Stimulated activated CD4-positive, alpha-beta T cell treated with anti-CD3 and anti-CD28 coated beads, Interleukin-1b, Interleukin-23, amount 100 ng/mL, for 24 hours (primary cell): ENCODE measurements at places on chromosomes 1 and 21.

- DNase-seq, result no peak
These were observed 219.2 kb upstream of the NR5A2 start for GRCh38 chr1:199808110-199808870.

- no peak for DNase-seq
These were observed 61.5 kb upstream of the SELENON start for GRCh38 chr1:25738499-25738898.

DNA sequence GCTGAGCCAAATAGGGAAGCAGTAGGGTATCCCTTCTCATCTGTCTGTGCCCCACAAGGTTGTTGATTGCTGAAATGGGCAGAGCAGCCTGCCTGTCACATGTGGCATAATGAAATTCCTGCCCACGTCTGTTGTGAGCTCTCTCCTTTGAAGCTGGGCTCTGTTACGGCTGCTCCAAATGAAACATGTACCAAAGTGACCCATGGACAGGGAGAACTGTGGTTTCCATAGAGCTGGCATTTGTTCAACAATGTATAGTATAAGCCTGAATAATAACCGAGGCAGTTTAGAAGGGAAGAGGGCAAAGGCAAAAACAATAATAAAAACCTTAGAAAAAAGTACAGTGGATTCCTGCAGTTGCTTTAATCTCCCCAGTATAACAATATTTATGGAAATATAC, 149.7 kb downstream of the LYPLAL1 start:
- no peak for DNase-seq

GRCh38 chr1:225460021-225460736, 32.3 kb upstream of the LBR start:
- no peak for DNase-seq

DNA sequence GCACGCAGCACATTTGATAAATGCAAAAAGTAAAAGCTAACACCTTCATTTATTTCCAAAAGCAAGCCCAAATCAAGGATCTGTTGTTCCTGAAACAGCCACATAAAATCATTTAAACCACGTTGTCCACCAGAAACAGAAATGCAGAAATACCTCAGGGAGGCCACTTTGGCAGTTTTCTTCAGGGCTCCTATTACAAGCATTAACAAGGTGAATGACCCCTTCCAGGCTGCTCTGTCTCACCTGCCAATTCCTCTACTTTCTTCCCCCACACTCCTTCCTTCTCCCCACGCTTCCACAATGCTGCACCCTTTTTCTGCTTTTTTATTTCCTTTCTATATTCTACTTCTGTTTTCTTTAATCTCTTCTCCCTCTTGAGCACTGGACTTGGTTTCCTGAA, 55.0 kb upstream of the PTGFRN start:
- DNase-seq, result no peak

- no peak for DNase-seq
These were observed 79.5 kb downstream of the ACTL8 start for GRCh38 chr1:17834561-17835100.

GRCh38 chr1:193558491-193559028, 372.1 kb upstream of the B3GALT2 start:
- no peak for DNase-seq

DNA sequence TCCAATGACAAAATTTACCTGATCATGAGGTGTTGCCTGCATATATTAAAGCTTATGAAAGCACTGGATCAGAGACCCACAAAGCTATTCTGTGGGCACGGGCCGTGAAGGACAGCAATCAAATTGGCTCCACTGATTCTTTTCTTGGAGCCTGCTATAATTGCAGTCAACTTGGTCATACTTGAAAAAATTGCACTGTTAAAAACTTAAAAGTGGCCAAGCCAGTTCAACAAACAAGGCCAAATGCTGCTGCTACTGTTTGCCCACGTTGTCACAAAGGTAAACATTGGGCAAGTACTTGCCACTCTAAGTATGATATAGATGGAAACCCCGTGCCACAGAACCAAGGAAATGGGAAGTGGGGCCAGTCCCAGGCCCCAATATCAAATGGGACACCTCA, 37.8 kb downstream of the CYP4A11 start:
- no peak for DNase-seq

DNA sequence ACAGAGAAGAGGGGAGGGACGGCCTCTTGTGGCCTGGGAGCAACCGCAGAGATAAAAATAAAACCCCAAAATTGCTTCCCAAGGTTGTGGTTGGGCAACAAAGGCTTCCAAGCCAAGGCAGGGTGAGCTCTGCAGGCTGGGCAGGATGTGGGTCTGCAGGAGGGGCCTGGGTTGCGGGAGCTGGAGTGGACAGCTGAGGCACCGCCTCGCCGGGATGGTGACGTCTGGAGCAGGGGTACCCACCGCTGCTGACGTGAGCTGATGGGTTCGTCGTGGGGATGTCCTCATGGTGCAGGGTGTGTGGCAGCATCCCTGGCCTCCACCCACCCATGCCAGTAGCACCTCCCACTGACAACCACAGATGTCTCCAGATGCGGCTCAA, 3.7 kb downstream of the AURKAIP1 start:
- no peak for DNase-seq

GRCh38 chr1:236762410-236762809, 32.7 kb upstream of the MTR start:
- no peak for DNase-seq

GRCh38 chr1:27615346-27616192, 11.6 kb upstream of the AHDC1 start:
- DNase-seq, result no peak

GRCh38 chr1:153563991-153564390, 1.7 kb downstream of the S100A2 start:
- DNase-seq, result no peak

DNA sequence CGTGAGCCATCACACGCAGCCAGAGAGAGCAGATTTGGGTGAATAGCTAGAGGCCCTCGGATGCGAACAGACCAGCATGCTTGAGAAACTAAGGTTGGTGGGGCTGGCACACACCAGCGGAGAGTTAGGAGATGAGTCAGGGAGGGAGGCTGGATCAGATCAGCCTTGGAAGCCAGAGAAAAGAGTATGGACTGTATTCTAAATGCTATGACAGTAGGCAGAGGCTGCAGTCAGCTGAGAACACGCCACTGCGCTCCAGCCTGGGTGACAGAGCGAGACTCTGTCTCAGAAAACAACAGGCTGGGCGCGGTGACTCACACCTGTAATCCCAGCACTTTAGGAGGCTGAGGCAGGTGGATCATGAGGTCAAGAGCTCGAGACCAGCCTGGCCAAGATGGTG, 4.0 kb upstream of the PLEKHM2 start:
- DNase-seq, result no peak

- no peak for DNase-seq
These were observed 13.0 kb upstream of the CD48 start for GRCh38 chr1:160724465-160725242.

DNA sequence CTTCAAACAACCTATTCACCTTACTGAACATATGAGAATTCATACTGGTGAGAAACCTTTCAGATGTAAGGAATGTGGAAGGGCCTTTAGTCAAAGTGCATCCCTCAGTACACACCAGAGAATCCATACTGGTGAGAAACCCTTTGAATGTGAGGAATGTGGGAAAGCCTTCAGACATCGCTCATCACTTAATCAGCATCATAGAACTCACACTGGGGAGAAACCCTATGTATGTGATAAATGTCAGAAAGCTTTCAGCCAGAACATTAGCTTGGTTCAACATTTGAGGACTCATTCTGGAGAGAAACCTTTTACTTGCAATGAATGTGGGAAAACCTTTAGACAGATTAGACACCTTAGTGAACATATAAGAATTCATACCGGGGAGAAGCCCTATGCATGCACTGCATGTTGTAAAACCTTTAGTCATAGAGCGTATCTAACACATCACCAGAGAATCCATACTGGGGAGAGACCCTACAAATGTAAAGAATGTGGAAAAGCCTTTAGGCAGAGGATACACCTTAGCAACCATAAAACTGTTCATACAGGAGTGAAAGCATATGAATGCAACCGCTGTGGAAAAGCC, 13.2 kb upstream of the EXO5 start:
- no peak for DNase-seq

GRCh38 chr1:224623743-224624333, 7.7 kb downstream of the CNIH3 start:
- DNase-seq, result no peak

GRCh38 chr1:25794325-25794724, 5.7 kb upstream of the SELENON start:
- no peak for DNase-seq

- no peak for DNase-seq
These were observed 17.5 kb downstream of the ZMYM4 start for GRCh38 chr1:35285771-35286606.

GRCh38 chr1:89068291-89068690, 3.3 kb upstream of the GBP1 start:
- DNase-seq, result no peak

- DNase-seq, result no peak
These were observed 11.3 kb downstream of the LIX1L start for GRCh38 chr1:145946477-145946986.

DNA sequence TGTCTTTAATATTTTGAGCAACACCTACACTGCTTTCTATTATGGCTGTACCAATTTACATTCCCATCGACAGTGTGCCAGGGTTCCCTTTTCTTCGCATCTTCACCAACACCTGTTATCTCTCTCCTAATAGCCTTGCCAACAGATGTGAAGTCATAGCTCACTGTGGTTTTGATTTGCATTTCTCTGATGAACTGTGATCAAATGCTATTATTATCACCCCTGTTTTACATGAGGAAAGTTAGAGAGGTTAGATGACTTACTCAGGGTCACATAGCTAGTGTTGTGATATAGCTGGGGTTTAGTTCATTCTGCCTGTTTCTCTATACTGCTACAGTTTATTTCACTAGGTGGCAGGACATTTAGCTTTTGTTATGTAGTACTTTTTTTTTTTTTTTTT, 204.1 kb downstream of the FMN2 start:
- DNase-seq, result no peak

DNA sequence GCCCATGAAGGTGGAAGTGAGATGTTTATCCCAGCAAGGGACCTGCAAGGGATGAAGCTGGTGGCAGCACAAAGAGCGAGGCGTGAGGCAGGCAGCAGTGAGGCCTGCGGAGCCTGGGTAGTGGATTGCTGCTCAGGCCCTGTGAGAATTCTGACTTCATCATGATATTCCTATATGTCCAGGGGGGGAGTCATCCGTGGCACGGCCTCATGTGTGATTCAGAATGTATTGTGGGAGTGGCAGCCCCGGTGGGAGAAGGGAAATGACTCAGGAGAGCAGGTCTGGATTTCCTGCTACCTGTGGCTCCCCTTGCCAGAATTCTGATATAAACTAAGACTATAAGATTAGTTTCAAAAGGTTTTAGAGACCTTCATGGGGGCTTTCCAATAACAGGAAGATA, 240.9 kb downstream of the CAMTA1 start:
- no peak for DNase-seq

DNA sequence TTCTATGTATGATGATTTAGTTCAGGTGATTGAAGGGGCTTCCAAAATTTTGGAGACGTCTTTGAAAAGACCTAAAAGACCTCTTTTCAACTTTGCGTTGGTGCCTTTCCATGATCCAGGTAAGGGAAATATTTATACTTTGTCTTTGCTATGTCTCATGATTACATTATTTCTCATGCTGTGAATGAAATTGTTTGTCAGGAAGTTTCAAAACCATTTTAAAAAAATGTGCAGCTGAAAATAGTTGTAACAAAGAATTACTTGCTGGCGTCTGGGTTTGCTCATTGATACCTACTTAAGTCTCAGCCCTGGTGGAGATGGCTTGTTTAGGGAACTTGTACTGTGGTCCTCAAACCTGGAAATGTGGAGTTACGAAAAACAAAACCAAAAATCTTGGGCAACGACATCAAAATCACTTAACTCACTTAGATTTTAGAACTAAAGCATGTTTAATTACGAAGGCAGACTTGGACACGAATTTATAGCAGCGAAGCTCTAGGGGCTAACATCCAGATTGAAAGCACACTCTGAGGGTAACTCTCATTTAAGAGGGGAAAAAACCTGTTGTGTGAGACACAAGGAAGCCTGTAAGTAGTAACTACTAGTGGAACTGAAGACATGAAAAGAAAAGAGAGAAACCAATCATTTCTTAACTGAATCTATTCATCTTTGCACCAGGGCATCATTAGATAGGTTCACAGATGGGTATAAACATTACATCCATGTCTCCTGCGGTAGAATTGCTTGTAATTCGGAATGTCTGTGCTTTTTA, 924 bp downstream of the HMCN1 start:
- DNase-seq, result no peak

DNA sequence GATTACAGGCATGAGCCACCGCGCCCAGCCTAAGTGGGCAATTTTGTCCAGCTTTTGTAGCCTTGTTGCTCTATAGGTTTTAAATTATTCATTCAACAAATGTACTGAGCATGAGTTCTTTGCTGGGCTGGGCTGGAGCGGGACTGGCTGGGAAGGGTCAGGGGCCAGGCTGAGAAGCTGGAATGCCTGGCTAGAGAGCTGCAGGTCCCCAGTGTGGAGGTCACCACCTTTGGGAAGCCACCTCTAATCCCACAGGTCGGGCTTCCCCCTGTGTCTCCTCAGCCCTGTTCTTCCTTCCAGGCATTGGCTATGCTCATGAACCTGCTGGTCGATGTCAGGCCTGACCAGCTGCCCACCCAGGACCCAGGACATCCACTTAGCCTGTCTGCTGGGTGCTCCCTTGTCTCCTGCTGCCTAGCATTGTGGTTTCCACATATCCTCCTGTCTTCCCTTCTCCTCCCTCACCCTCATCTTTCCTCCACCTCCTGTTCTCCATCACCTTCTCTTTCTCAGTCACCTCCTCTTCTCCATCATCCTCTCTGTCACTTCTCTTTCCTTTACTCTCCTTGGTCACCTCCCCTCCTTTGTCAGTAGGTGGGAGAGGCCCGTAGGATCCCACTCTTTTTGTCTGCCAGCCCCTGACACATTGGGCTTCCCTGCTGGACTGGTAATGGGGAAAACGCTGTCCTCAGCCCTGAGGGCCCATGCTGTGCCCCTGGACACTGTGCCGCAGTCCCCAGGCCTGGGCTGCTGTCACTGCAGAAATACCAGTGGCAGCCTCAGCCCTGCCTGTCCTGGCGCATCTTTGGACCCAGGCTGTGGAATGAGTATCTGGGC, 23.8 kb downstream of the SERINC2 start:
- DNase-seq, result no peak

- DNase-seq, result no peak
These were observed 17.3 kb downstream of the LAMC1 start for GRCh38 chr1:183040547-183040971.

- DNase-seq, result no peak
These were observed 106.4 kb downstream of the KAZN start for GRCh38 chr1:14704846-14705245.

- DNase-seq, result no peak
These were observed 31.4 kb upstream of the SLC35D1 start for GRCh38 chr1:67085326-67085725.

DNA sequence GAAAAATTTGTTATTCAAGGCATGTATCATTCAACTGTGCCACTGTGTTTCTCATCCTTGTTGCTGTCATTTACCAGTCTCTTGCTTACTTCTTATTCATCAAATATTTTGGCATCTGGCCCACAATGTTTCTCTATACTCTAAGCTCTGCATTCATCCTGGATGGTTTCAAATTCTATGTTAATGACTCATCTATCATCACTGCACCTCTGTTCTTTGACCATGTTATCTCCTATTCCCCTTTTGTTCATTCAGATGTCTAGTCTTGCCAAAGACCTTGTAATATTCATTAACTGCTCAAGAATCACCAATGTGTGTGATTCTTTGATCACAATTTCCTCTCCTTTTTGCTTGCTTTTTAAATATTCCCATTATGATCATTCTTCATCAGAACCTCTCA, 54.6 kb upstream of the PRKACB start:
- no peak for DNase-seq
